Stimulated activated CD4-positive, alpha-beta T cell treated with anti-CD3 and anti-CD28 coated beads, TNF-alpha, amount 100 ng/mL, for 4 hours (primary cell): ENCODE measurements at places on chromosomes 6 and 20.

DNA sequence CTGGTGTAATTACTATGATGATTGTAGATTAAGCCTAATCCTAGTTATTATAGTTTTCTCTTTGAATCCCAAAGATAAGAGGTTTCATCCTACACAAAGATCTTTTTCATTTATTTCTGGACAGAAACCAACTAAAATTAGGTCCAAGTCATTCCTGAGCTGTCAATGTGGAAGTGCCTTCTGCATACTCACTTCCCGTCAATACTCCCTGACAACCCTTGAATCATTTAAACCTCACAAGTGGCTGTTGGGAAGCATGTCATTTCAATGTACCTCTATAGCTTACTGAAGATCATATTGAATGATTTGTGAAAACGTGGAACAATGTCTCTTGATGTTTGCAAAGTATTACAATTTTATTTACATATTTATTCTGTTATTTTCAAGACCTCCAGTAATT, 274.1 kb downstream of the HACE1 start:
- DNase-seq: no peak

GRCh38 chr20:31474097-31474436, 860 bp downstream of the DEFB124 start:
- DNase-seq: no peak

DNA sequence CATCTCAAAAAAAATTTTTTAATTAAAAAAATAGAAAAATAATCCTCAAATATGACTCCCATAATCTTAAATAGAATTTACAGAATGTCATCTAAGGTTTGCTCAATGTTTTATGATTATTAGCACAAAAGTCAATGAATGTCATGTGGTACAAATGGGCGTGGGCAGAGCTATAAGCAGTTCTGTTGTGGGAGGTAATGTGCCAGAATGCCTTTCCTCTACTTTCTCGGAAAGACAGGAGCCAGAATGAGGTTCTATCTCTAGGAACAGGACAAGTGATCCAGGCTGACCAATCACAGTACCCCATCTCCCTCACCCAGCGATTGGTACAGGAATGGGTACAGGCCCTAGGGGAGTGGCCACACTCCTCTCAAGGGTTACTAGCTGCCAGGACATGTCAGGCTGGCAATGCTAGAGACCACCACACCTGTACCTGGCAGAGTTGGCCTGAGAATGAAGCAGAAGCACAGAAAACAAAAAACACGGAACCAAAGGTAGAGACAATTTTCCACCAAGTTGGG, 15.1 kb downstream of the RALGAPA2 start:
- no peak for DNase-seq

GRCh38 chr6:24979176-24979575, 43.4 kb upstream of the RIPOR2 start:
- DNase-seq: no peak

GRCh38 chr6:159134701-159135364, 34.4 kb upstream of the FNDC1 start:
- DNase-seq: peak; percentile 57

- no peak for DNase-seq
These were observed 96.2 kb downstream of the PLCB1 start for GRCh38 chr20:8228315-8228714.

- DNase-seq: no peak
These were observed 10.2 kb downstream of the DLL1 start for GRCh38 chr6:170280689-170281045.

DNA sequence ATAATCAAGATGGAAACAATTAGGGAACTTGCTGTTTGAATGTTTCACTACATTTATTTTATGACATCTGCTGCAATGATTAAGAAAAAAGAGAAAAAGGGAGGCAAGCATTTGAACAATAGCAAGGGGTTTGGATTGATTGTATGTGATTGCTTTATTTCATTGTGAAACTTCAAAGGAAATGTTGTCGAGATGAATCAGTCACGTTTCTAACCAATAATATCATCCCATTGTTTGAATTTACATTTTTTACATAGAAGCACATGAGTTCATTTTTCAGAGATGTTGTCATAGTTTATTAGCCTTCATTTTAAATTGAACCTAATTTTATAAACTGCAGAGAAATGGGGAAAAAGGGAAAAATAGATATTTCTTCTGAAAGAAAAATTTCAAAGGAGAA, 572.0 kb downstream of the KIF16B start:
- no peak for DNase-seq
